Left renal pelvis (tissue), 4 donors: ENCODE measurements at places on chromosomes 1 and 21.

DNA sequence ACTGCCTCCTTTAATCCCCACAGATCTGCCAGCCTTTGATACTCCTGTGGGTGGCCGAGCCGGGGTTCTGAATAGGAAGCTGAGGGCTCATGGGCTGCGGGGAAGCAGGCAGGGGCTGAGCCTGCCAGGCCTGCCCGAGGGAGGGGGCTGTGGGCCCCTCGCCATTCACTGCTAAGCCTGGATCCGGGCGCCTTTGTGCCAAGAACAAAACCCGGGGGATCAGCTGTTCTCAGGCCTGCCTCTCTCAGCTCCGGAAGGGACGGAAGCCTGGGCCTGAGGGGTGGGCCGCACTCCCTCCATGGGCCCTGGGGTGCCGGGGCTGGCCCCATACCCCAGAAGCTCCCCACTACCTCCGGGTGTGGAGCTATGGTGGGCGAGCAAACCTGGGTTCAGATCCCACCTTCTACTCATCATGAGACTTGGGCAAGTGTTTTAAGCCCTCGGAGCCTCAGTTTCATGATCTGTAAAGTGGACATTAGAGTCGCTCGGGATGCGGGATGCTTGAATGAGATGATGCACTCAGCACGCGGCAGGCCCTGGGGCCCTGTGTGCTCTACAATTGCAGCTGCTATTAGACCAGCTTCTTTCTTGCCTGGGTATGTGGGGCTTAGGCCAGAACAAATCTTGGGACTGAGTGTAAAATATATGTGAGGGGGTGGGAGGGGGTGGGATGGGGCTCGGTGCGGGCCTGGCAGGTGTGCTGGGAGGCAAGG is 19.2 kb upstream of the EPHA2 start:
- DNase-seq, result no peak

- DNase-seq, result no peak
Measured at GRCh38 chr1:221230605-221231004, 351.4 kb downstream of the HLX start.

DNA sequence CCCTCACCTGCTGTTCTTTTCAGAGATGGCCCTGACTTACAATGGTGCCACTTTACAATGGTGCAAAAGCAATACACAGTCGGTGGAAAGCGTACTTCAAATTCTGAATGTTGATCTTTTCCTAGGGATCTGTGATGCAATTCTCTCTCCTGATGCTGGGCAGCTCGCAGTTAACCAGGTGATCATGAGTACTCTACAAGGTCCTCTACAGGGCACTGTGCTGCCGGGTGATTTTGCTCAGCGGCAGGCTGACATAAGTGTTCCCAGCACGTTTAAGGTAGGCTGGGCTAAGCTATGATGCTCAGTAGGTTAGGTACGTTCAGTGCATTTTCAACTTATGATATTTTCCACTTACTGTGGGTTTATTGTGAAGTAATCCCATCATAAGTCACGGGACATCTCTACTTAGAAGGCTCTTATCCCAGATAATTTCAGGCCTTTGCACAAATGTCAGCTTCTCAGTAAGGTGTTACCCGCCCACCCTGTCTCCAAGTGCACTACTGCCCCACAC is 126.5 kb downstream of the KCNN3 start:
- DNase-seq, result no peak

DNA sequence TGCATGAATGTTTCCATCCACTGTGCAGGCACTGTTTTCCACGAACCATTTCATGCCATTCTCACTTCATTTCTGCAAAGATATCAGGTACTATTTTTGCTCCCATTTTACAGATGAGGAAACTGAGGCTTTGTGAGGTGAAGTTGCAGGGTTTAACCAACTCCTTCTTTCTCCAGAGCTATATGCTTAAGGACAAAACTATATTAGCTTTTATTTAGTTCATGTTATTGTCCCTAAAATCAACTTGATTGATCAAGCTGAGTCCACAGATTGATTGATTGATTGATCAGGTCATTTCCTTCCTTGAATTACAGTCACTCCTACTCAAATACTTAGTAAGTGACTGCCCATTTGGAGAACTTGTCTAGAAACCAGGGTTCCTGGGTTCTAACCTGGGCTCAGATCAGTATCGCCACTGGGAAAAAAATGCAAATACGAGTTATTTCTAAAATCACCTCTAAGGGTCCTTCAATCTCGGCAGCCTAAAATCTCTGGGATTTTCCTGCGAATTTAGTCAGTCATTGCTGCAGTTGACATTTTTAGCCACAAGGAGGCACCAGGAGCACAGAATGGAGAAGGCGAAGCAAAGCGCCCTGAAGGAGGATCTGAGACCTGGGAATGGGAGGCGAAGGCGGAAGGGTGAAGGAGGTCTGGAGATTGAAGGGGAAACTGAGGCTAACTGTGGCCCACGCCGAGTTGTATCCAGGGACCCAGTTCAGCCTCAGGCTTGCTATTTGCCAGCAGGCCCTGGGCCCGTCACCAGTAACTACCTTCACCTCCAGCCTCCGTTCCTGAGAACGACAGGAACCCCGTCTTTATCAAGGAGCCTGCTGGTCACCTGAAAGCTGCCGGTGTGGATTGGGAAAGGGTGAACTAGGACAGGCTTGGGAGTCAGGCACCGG is 14.3 kb upstream of the MUL1 start:
- DNase-seq, result peak; percentile 78

DNA sequence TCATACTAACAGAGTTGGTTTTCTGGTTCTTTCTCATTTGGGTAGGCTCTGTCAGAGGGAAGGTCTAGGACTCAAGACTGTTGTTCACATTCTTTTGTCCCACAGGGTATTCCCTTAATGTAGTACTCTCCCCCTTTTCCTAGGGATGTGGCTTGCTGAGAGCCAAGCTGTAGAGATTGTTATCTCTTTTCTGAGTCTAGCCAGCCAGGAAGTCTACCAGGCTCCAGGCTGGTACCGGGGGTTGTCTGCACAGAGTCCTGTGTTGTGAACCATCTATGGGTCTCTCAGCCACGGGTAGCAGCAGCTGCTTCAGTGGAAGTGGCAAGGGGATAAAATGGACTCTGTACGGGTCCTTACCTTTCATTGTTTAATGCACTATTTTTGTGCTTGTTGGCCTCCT is 226.4 kb downstream of the LBR start:
- no peak for DNase-seq

GRCh38 chr1:9827558-9828185 is 3.9 kb upstream of the CLSTN1 start:
- no peak for DNase-seq

DNA sequence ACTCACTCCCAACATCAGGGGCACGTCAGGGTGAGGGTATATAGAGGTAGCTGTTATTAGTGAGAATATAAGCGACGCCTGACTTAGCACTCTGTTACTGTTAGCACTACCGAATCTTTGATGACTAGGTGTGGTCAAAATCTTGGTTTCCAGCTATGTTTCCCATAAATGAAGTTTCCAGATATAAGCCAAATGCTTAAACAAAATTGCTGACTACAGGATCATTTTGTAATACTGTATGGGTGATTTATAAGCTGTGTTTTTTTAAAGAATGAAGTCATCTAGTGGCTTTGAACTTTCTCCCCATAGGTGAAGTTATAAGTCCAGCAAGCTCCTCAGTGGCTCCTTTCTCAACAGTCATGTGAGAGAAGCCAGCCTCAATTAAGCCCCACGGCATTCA is 23.7 kb downstream of the KCNJ15 start:
- DNase-seq, result no peak

- DNase-seq, result no peak
Measured at GRCh38 chr1:213163278-213163711, 112.3 kb downstream of the RPS6KC1 start.
